ENCODE measurements at places on chromosomes 6 and 20.

DNA sequence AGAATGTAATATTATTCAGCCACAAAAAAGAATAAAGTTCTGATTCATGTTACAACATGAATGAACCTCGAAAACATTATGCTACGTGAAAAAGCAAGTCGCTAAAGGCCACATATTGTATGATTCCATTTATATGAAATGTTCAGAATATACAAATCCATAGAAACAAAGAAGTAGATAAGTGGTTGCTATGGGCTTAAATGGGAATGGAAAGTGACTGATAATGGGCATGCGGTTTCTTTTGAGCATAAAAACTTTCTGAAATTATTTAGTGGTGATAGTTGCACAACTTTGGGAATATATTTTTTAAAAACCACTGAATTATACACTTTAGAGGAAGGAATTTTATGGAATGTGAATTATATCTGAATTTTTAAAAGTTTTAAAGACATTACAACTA lies 33.4 kb upstream of the TCP11 start:
- no peak for DNase-seq

DNA sequence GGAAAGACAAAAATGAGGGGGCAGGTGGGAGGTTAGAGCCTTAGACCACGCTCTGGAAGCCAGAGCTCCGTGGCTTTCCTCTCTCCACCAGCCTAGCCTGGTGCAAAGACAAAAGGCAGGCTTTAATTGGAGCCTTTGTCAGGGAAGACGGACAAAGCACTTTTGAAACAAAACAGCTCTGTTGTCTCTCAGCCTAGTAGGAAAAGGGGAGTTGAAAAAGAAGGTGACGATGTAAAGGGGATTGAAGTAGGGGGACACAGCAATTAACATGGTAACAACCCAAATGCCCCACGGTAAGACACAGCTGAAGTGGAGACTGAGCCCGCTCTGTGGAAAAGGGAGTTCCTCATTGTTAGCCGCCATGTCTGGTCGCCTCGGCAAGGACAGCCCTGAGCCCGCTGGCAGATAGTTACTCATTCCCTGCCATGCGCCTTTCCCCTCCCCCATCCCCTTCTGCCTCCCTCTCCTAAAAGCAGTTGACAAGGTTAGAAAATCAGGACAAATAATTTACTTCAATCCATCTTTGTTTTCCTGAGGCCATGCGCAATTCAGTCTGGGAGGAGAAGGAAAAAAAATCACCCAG lies 93.0 kb downstream of the TCP11 start:
- no peak for DNase-seq

DNA sequence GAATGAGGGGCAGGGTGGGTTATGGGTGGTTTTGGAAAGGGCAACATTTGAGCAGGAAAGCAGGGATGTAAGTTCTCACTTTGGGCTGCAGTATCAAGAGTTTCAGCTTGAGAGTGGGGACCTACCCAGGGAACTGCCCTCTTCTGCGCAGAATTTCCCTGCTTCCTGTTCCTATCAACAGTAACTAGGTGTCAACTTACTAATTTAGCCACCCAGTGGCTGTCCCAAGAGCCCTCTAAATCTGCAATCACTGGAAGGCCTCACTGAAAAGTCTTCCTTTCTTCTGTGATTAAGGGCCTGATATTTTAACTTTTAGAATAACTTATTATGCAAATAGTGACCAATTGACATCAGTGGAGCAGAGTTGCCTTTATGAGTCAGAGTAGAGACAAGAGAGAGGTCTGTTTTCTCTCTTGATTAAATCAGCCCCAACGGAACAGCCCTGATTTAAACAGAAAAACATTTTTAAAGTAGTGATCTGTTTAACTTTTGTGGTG lies 118.2 kb upstream of the RIPOR2 start:
- DNase-seq, result no peak

GRCh38 chr6:138405816-138406413 lies 1.9 kb downstream of the HEBP2 start:
- DNase-seq, result no peak

GRCh38 chr20:46618316-46619100 lies 32.8 kb downstream of the SLC13A3 start:
- DNase-seq, result no peak

DNA sequence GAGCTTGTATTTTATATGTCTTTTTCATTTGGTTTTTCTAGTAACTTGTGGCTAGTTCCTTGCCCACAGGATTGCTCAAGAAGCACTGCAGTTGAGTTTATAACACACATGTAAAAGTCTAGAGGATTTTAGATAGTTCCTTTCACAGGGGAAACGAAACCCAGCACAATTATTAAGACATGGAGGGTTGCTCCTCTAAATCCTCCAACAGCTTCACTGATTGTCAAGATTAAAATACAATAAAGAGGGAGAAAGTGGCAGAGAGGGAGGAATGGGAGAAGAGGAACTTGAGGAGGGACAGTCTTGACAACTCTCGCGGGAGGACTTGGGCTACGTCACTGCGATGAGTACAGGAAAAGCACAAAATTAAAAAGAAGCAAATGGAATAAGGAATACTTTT lies 9.7 kb upstream of the TBC1D7 start:
- DNase-seq, result no peak

GRCh38 chr6:117477988-117478852 lies 4.3 kb upstream of the DCBLD1 start:
- DNase-seq, result no peak

DNA sequence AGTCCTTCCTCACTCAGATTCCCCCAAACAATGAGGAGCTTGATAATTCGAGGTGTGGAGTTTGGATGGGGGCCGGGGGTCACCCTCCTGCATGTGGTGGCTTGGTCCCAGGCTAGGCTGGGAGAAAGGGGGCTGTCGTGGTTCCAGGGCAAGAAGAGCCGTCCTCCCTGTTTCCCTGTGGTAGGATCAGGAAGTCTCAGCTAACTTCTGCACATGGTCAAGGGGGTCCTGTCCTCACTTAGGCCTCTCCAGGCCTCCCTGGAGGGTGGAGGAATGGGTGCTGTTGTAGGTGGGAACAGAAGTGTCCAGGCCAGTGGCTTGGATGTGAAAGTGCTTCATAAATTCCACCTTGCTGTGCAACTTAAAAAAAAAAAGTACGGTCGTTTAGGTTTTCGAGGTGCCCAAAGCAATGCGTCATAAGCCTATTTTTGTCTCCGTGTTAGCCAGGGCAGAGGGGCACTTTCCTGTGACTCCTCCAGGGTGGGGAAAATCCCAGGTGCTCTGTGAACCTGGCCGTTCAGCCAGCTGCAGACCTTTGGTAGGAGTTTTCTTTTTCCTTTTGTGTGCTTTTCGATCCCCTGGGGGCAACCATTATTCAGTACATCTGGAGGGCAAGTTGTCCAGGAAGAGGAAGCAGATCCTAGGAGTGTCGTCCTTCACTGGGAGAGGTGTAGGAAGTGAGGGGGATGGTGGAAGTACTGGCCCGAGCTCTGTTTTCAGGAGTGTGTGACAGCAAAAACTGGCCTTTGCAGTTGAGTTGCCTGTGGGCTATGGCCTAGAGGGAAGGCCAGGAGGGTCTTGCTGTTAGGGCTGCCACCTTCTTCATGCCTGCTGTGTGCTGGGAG lies 9.6 kb downstream of the IGF2R start:
- no peak for DNase-seq

DNA sequence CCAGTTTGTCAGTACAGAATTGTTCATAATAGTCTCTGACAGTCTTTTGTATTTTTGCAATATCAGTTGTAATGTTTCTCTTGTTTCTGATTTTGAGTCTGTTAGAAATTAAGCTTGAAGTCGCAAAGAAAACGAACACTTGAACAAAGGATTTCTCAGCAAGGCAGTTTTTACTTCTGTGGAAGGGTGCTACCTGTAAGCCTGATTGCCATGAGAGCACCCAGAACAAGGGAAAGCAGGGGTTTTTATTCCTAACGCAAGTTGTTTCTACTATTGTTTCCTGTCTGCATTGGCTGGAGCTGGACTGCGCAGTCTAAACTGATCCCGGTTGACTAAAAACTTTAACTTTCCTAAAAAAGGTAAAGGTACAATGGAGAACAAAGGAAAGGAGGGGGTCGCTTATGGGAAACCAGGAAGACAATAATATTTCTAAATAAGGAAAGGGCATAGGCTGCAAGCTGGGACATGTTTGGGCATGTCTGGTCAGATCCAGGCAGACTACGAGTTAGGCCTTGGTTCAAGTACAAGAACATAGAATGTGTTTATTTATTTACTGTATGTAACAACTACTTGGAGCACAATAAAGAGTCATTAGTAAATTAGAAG lies 28.5 kb downstream of the HLA-B start:
- DNase-seq, result no peak

- DNase-seq, result no peak
These were observed 29.8 kb upstream of the CCN2 start for GRCh38 chr6:131980791-131981623.

- no peak for DNase-seq
These were observed 95.6 kb downstream of the RAMACL start for GRCh38 chr6:166490671-166491500.
